Activated T-helper 17 cell treated with anti-CD3 and anti-CD28 coated beads, Interleukin-2, amount 50 U/mL, for 72 hours (primary cell): ENCODE measurements at places on chromosomes 5 and 9. TPM values are rescaled to one million over a fixed set of nuclear protein-coding genes. Genes with fewer than 3 reads are reported as not detected.

SLC34A3 gene
- total RNA-seq: not detected

SLC45A2 gene
- total RNA-seq: not detected

FOXD1 gene
- total RNA-seq: 0.45 TPM

KIAA1958 gene
- 10.0 TPM for total RNA-seq

IL9 gene
- 29.3 TPM for total RNA-seq

DBH gene
- total RNA-seq: not detected

MOB3B gene
- total RNA-seq: 0.17 TPM

ARL14EPL gene
- total RNA-seq: not detected

HAVCR1 gene
- 1.5 TPM for total RNA-seq

ANGPTL2 gene
- not detected for total RNA-seq

ADGRD2 gene
- not detected for total RNA-seq

CATSPER3 gene
- total RNA-seq: 0.50 TPM

ZNF354C gene
- total RNA-seq: 4.8 TPM

DNA sequence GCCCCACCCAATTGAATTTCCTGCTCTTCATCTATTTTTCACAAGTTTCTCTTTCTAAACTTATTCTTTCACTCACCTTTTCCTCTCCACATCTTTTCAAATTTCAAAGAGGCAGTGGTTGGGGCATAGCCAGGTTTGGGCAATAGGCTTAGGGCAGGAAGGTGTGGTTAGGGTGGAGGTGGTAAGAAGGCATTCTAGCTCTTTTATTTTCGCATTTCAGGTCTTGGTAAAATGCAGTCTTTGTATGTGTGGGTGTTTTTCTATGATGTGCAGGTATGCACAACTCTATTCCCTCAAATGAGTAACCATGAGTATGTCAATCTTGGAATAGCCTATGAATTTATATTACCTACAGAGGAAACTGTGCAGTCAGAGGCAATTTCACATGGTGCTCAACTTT lies 129.8 kb upstream of the IFNE start:
- peak; percentile 91 for ATAC-seq

GRCh38 chr5:84494453-84494852 lies 109.8 kb upstream of the EDIL3 start:
- no peak for ATAC-seq

GRCh38 chr9:98491828-98492227 lies 216.9 kb downstream of the GABBR2 start:
- ATAC-seq: no peak

- no peak for ATAC-seq
These were observed 45.2 kb downstream of the GCNT4 start for GRCh38 chr5:75006865-75007822.

DNA sequence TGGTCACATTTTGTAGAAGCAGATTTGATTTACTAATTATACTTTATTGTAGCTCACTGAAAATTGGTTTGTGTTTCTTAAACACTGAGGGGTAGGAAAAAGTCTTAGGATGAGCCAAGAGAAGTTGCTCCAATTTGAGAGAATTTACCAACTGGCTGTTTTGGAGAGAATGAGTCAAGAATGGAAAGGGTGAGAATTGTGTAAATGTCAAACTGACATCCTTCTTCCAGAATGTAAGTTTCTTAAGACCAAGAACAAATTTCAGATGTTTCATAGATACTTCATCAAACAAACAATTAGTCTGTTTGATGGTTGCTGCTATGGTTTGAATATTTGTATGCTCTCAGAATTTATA lies 106.2 kb upstream of the TXNDC8 start:
- no peak for ATAC-seq

GRCh38 chr5:139651043-139651834 lies 3.1 kb downstream of the CXXC5 start:
- no peak for ATAC-seq

DNA sequence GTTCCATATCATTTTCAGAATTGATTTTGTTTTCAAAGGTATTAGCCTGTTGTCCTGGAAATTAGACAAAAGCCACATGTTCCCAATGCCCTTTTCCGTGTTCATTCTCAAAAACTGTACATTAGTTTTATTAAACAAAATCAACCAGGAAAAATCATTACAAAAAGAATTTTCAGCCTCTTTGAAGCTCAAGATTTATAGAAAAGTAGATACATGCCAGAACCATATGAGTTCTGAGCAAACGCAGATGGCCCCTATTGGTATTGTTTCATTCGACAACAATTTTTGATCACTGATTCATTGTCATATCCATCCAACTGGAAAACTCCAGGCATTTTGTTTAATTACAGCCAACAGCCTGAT lies 148.5 kb upstream of the GRAMD2B start:
- no peak for ATAC-seq

GRCh38 chr5:132943362-132944022 lies 19.9 kb downstream of the AFF4 start:
- ATAC-seq: no peak

DNA sequence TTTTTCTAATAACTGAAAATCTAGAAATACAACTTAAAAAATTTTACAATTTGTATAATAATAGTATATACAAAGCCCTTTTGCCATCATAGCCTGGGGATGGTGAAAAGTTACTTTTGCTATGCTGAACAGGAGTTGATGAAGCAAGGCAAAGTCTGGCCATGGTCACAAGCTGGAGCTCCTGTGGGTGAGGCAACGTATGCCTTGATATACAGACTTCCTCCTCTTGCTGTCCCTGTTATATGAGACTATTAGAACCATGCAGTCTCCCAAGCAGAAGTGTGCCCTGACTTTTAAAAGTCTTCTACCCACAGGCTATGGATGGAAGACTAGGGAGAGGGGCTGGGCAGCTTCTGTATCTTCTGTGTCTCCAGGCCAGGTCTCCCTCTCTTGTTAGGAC lies 15.7 kb downstream of the FAM151B start:
- no peak for ATAC-seq

- ATAC-seq: no peak
These were observed 3.9 kb upstream of the LMX1B start for GRCh38 chr9:126609711-126610388.

DNA sequence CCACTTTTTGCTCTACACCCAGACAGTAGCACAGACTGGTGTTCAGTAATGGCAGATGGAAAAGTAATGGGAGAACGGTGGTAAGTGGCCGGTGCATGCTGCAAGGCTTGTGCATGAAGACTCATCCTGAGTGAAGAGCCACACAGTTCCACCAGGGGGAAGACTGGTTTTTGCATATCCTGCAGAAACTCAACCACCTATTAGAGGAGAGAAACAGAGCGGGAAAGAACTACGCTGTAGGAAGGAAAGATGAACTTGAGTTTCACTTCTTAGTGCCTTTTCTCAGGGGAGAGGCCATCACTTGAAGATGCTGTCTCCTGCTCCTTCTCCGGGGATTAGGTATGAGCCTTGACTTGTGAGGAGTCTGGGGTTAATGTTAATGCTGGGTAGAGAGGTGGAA lies 9.4 kb upstream of the PRSS3 start:
- ATAC-seq: no peak

GRCh38 chr5:72834924-72835323 lies 18.5 kb downstream of the TNPO1 start:
- no peak for ATAC-seq

DNA sequence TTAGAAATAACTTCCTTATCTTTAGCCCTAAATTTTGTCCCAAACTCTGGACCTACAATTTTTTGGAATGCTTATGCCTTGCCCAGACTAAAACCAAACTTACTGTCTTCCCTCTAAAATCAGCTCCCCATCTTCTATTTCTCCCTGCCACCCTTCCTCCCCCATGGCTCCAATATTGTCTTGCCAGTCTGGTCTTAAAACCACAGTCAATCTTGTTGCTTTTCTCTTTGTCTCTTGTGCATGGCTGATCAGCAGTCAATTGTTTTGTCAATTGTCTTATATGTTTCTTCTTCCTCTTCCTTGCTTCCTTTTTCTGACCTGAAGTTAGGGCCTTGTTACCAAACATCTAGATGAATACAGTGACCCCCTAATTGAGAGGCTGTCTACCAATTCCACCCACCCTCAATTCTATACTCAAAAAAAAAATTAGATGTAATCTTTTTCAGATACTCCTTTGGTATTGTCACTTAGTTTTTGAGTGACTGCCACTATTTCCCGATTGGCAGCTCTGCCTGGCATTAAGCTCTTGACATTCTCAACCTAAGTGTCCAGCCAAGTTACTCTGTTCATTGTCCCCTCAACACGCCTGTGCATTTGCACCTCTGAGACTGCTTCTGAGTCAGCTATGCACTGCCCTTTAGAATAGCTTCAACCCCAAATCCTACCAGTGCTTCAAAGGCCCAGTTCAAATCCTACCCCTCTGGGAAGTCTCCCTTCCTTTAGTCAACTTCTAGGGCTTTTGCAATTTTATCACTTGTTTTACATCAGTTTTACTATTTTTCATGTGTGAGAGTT lies 2.5 kb downstream of the PDCD1LG2 start:
- ATAC-seq: no peak

GRCh38 chr5:167219298-167219697 lies 1072.1 kb upstream of the WWC1 start:
- no peak for ATAC-seq

- no peak for ATAC-seq
These were observed 1.3 kb downstream of the BRD9 start for GRCh38 chr5:891117-891836.

- ATAC-seq: peak; percentile 68
These were observed 176.4 kb downstream of the FGF18 start for GRCh38 chr5:171595801-171596231.

DNA sequence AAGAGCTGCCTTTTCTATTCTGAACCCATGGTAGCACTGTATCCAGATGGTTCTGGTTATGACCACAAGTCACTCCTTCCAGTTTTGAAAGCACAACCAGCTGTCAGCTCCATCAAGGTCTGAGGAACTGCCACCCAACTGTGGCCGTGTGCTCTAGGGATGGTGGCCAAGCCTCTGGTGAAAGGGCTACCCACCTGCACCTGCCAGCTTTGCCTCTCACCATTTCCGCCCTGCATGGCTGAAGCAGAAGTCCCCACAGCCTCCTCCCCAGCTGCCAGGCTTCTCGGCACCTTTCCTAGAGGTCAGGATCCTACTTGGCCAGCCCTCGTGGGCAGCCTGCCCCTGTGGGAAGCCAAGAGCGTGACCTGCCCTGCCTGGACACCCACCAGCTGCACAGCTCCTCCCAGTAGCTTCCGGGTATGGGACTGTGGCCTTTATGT lies 16.8 kb downstream of the SEMA5A start:
- no peak for ATAC-seq

- ATAC-seq: no peak
These were observed 134.8 kb downstream of the TMEM174 start for GRCh38 chr5:73307645-73308355.

- ATAC-seq: no peak
These were observed 34.4 kb downstream of the ALG2 start for GRCh38 chr9:99187311-99187710.

- ATAC-seq: no peak
These were observed 18.9 kb downstream of the KIF24 start for GRCh38 chr9:34310215-34310614.
